ENCODE measurements at places on chromosomes 2 and 18.
A peak's percentile ranks its signal among the peaks of the same experiment; 100 is the strongest.

GRCh38 chr2:154762638-154763037 lies 64.1 kb downstream of the KCNJ3 start:
- no peak for DNase-seq

- no peak for DNase-seq
Measured at GRCh38 chr18:77737405-77737804, 487.8 kb downstream of the GALR1 start.

DNA sequence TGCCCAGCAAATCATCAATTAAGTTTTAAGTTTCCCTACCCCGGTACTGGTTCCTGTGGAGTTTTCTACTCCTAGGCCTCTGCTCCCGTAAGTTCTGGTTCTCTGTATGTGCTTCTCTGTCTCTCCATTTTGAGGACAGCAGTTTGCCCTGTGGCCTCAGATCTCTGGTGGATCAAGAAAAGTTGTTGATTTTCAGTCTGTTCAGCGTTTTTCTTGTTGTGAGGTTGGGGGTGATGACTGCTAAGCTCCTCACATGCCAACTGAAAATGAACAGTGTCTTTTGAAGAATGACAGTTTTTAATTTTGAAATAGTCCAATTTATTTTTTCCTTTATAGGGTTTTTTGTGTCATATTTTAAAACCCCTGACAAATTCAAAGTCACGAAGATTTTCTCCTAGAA lies 31.7 kb downstream of the PROC start:
- no peak for DNase-seq

GRCh38 chr2:86338778-86339295 lies 1.4 kb upstream of the REEP1 start:
- no peak for DNase-seq

DNA sequence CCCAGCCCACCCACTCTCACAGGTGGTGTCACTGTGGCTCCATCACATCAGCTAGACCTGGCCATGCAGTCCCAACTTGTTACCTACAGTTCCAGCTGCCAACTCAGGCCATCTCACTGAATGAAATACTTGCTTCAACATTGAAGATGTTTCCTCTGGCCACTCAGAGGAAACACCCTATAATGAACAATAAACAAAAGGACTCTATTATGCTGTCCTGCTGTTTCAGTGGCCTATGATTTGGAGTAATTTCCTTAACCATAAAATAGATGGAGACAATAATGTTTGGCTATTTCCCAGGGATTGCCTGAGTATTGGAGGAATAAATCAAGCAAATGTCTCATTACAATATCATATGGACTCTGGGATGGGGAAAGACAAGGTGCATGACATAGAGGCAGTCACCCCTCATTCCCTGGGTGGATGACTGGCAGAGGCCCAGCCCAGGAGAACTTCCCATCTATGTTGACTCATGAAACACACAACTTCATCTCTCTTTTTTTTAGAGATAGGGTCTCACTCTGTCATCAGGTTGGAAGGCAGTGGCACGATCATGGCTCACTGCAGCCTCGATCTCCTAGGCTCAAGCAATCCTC lies 134.4 kb downstream of the TGIF1 start:
- DNase-seq: no peak

DNA sequence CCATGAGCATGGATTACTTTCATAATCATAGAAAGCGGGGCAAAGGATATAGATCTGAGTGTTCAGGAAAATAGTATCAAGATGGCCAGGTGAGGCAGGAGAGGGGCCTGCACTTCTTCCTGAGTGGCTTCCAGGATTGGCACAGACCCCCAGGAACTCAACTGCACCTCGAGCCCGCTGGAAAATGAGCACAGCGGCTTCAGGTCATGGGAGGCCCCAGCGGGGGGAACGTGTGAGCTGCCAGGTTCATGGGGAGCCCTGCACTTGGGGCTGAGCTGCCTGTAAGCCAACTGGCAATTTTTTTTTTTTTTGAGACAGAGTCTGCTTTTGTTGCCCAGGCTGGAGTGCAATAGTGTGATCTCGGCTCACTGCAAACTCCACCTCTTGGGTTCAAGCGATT lies 81.5 kb upstream of the ODC1 start:
- DNase-seq: no peak

- no peak for DNase-seq
Measured at GRCh38 chr2:231701456-231702373, 6.6 kb upstream of the PTMA start.

DNA sequence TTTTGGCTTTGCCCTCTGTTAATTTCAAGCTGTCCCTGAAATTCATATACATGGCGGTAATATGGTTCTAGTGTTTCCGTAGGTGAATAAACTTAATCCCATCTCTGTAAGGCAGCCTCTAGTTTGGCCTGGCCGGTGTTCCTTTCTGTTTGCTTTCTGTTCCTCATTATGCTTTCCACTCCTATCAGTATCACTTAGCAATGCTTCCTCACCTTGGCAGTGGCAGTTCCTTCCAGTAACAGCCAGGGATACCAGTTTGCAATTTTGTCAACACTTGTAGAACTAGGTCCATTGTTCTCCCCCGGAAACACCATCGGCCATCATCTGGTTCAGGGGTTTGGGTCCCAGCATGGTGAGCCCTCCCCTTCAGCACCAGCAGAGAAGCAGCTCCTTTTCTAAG lies 18.2 kb upstream of the TNP1 start:
- DNase-seq: no peak

DNA sequence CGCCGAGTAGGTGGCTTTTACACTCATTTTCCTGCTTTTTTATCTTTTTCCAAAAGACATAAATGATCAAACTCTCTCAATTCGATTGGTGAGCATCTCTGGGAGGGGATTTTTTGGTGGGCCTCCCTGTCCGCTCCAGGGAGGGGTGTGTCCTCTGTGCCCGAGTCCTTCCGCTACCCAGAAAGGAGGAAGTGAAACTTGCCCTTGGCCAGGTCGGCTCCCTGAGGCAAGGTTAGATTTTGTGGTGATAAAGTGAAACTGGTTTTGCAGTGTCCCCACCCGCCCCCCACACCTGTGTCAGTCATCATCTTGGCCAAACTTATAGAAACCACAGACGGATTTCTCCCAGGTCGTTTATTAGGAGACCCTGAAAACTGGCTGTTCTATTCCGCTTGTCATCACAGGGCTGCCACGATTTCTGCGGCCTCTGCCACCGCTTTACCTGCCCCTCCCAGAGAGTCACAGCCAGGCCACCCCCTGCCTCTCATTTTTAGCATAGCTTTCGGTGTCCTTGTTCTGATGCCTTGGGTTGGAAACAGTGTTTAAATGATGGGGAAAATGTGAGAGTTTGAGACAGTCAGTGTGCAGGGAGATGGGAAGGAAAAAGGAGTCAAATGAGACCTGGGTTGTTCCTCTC lies 93.6 kb downstream of the SH3BP4 start:
- no peak for DNase-seq

- no peak for DNase-seq
Measured at GRCh38 chr18:14015416-14015815, 100.1 kb upstream of the MC2R start.

DNA sequence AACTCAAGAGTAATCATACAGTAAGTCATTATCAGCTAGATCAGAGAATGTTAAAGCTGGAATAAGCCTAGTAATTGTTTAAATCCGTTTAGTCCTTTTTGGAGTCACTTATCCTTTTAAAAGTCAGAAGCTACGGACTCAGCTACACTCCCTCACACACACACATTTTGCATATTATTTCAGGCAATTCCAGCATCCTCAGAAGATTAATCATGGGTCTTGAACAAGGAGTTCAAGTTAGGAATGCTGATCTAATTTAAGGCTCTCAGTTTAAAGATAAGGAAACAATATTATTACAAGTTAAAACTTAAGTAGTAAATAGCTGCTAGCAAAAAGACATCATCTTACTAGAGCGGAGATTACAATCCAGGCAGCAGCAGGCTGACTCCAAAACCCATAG lies 74.3 kb downstream of the GTF3C3 start:
- DNase-seq: no peak

GRCh38 chr2:200498402-200499162 lies 11.3 kb downstream of the KCTD18 start:
- no peak for DNase-seq

DNA sequence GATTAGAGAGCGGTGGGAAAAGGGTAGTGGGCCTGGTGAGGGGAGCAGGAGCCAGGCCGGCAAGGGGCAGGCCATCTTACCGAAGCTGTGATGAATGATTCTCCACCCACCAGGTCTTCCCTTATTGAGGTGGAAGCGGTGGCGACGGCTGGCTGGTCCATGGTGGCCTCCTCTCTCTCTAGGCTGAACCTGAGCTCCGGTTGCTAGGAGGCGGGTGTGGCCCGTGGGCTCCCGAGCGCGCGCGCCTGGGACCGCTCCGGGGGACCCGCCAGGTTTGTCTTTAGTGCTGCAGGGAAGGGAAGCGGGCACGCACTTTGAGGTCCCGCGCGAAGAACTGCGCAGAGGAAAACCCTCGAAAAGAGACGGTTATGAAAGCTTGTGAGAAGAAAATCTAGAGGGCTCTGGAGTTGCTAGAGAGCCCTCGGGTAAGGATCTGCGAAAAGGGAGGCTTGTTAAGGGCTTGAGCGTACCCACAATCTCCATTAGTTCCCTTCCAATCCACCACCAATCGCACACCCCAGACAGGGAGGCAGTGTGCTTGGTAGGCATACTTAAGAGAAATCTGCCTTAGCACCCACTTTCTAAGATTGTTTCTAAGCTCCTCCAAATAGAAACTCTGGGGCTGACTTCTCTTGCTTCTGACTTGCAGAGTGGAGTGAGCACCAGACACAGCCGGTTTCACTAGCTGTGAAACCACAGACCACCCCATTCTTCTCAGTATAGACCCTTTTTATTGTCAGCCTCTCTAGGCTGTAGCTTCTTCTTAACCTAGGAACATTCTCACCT lies at the start of gene STPG4:
STPG4 (minus strand) TSS at position 218 of the 786 bp plus-strand sequence; CDS start at position 161, 57 bp downstream.
- DNase-seq: no peak

DNA sequence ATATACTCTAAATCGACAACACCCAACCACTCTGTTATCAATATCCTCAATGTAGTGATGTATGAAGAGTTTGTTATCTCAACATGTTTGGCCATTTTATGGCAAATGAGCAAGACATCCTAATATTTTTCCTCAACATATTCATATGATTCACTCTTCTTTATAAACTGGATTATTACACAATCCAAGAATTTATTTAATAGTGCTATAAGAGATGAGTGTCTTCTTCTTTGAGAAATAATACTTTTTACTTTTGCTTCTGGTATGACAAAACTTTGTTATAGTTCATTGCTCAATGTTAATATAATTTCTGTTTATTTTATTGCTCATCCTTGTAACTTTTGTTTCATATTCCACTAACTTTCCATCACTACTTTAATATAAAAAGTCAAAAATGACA lies 44.3 kb downstream of the SCN9A start:
- DNase-seq: no peak

DNA sequence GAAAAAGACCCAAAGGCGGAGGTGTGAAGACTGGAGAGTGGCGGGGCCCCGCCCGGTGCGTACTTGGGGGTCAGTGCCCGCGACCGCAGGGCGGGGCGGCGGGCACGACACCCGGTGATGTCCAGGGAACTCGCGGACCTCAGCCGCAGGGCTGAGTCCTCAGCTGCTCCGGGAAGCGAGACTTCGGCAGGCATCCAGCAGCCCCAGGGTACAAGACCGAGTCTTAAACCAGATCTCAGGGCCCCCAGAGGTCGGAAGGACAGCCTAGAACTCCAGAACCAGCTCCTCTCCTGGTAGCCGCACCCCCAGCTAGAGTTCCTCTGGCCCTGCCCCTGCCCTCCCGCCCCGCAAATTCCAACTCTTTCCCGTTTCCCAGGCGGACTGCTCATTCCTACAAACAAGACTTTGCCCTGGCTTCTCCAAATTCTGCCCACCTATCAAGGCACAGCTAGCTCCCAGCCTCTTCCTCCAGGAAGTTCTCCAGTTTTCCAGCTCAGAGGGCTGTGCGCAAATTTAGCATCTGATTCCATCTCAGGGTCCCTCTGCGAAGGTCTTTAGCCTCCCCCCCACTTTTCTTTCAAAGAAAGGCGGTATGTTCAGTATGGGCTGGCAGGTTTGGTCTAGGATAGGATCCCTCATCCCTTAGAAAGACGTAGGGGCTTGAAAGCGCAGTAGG lies 26.0 kb upstream of the NOTO start:
- no peak for DNase-seq

DNA sequence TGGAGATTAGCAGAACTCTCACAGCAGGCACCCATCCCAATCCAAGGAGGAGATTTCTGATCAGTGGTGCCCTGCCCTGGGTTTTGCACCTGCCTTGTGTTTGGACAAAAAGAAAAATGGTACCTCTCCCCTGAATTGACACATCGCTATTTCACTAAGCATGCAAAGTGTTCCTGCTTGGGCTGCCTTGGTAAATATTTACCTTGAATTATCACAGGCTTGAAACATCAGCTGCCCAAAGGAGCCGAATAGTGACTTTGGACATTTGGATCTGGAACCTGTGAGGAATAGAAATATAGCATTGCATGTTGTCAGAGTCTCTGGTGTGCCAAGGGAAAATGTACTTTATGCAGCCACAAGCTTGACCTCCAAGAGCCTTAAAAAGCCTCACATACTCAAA lies 926.4 kb upstream of the FANCL start:
- no peak for DNase-seq

GRCh38 chr2:212097001-212097400 lies 441.6 kb downstream of the ERBB4 start:
- DNase-seq: no peak

DNA sequence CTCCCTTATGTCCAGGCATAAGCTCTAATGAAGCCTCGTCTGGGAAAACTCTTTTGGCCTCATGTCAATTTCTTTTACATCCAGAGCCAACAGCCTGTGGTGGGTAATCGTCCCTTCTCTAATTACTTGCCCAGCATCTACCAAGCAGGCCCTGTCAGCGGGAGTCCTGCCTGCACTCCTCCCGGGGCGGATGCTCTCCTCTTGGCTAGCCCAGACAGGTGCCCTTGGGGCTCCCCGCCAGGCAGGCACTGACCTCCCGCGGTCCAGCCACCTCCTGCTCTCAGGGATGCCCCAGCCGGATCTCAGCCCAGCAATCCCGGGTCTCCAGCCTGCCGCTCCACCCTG lies 74.2 kb downstream of the NCAPH start:
- DNase-seq: no peak

- DNase-seq: no peak
Measured at GRCh38 chr2:58515827-58516573, 274.9 kb upstream of the FANCL start.

- no peak for DNase-seq
Measured at GRCh38 chr2:171386627-171387026, 47.2 kb downstream of the METTL8 start.

GRCh38 chr2:144545787-144546186 lies 25.9 kb upstream of the ZEB2 start:
- DNase-seq: no peak

GRCh38 chr2:146992057-146992456 lies 852.8 kb upstream of the ACVR2A start:
- no peak for DNase-seq

DNA sequence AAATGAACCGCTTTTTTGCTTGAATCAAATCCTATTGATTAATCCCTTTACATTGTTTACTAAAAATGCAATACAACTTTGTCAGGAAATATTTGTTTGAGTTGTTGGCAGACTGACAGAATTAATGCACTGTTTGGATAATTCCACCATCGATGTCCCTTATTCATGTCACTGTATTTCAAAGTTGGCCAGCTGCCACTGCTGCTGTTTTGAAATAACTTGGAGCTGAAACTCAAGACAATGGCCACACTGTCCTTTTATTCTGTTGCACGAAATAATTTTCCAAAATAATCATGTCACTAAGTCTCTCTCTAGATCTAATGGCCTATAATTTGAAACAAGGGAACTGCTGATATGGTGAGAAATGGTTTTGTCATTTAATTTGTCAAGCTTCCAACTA lies 55.2 kb upstream of the PAX3 start:
- no peak for DNase-seq

- DNase-seq: peak; percentile 45
Measured at GRCh38 chr2:143128681-143129580, at the start of gene ARHGAP15. Gene ARHGAP15 (plus strand): TSS chr2:143129419.
